COLO829 (cell line): ENCODE measurements at places on chromosomes 7 and 10.

GRCh38 chr7:121342631-121343030 is 13.8 kb downstream of the WNT16 start:
- no peak for DNase-seq

GRCh38 chr7:100367676-100368613 is 5.3 kb upstream of the PILRA start:
- DNase-seq = no peak

DNA sequence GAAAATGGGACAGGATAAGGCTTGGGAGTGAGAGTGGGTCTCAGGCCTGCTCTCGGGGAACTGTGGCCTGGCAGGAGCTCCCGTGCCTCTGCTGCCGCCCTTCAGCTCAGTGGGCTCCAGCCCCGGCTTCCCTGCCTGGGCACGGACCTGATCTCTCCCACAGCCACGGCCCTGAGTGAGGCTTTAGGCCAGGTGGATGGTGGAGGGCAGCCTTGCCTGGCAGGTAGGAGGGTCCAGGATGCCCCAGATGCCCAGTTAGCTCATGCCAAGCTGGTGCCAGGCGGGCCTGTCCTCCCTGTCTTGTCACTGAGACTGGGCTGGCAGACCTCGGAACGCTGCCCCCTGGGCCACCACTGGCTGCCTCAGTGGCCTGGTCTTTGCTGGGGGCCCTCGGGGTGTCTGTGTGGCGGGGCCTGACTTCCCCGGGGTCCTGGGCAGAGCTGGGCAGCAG is 116.6 kb downstream of the INPP5A start:
- no peak for DNase-seq

GRCh38 chr10:84581976-84582375 is 253.6 kb downstream of the CCSER2 start:
- DNase-seq = no peak

DNA sequence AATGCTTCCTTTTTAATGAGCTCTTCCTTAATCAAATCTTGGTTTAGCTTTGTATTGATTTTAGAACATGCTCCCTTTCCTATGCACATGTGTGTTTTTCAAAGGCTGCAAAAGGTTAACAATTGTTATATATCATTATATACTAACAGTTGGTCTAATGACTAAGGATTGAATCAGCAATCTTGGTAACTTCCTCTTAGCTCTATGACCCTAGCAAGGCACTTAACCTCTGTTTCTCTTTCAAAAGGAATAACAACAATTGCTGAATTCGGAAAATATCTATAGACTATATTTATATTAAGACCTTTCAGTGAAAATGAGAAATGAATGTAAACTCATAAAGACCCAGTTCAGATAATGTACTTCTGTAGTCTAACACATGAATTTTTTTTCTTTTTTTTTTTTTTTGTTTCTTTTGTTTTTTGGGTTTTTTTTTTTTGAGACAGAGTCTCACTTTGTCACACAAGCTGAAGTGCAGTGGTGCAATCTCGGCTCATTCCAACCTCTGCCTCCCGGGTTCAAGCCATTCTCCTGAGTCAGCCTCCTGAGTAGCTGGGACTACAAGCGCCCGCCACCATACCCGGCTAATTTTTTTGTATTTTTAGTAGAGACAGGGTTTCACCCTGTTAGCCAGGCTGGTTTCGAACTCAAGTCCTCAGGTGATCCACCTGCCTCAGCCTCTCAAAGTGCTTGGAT is 48.8 kb downstream of the HOXA1 start:
- DNase-seq = peak; percentile 37

- no peak for DNase-seq
Observed at GRCh38 chr7:65216469-65216868, 157.2 kb upstream of the ZNF92 start.

DNA sequence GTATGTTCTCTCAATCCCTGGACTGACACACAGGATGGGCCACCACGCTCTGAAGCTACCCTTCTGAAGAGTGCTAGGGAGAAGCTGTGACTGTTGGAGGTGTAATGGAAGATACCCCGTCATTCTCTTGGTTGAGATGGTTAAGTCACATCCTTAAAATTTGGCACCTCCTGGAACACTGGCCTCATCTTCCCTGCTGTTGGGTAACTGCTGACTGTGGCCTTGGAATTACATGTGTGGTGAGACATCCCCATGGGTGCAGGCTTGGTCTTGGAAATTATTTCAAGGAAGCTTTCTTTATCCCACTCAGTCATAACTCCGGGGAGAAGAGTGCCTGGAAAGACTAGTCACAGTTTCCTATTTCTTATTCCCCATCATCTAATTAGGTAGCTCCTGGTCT is 62.0 kb downstream of the LRMDA start:
- no peak for DNase-seq

- DNase-seq = no peak
Observed at GRCh38 chr10:78920011-78920410, 148.8 kb upstream of the ZMIZ1 start.
